Type B pancreatic cell (in vitro differentiated cells): ENCODE measurements at places on chromosomes 11 and 22.

DNA sequence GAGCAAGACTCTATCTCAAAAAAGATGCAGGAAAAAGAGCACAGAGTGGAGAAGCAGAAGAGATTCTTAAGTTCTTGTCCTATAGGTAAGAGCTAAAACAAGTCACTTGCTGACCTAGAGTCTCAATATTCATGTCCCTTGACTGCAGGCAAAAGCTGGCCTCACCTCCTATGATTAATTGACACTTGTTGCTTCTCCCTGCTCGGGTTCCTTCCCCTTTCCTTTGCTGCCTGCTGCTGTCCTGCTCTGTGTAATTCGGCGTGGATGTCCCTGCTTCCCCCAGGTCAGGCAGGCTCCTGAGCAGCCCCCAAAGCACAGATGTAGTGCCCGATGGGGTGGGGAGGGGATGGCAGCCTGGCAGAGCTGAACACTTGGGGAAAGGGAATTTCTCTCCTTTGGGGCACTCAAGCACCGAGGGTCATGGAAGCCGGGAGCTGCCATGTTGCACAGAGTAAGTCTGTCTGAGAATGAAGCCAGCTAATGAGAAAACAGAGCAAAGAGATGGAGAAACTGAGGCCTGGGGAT lies 60.8 kb upstream of the NUP50 start:
- peaks cover 34% of the 10 kb centered on the region for H3K27me3 ChIP-seq
- H3K4me3 ChIP-seq, result no peak overlapping the region
- H3K27ac ChIP-seq, result no peak overlapping the region
- H3K36me3 ChIP-seq, result no peaks in the 10 kb centered on the region
- DNase-seq, result no peak
- H3K4me1 ChIP-seq, result no peaks in the 10 kb centered on the region

DNA sequence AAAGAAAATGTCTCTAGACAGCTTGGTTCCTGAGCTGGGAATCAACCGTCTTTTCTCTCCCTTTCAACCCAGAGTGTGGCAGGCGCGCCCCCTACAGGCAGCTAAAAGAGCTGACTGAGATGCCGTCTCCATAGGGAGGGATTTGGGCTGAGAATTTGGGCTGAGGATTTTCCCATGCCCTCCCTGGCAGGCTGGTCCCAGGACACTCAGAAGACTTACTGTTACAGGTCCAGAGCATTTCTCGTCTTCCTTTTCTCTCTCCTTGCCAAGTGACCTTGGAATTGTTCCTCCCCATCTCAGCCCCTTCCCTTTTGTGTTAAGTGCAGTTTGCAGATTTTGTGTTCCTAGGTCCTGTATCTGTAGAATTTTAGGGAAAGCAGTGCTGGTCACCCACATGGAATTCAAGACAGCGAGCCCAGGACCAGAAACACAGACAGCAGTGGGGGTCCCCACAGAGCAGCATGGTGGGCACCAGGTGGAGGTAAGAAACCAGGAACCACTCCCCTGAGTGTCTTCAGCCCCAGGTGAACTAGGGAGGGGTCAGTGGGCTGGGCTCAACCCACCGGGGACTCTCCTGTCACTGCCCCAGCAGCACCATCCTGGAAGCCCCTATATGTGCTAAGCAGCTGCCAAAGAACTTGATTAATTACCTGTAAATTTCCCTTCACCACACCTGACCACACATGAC lies 9.9 kb upstream of the IGLL5 start:
- no peaks in the 10 kb centered on the region for H3K36me3 ChIP-seq
- peaks cover 29% of the 10 kb centered on the region for H3K27me3 ChIP-seq
- H3K27ac ChIP-seq, result no peak overlapping the region
- no peaks in the 10 kb centered on the region for H3K4me1 ChIP-seq

DNA sequence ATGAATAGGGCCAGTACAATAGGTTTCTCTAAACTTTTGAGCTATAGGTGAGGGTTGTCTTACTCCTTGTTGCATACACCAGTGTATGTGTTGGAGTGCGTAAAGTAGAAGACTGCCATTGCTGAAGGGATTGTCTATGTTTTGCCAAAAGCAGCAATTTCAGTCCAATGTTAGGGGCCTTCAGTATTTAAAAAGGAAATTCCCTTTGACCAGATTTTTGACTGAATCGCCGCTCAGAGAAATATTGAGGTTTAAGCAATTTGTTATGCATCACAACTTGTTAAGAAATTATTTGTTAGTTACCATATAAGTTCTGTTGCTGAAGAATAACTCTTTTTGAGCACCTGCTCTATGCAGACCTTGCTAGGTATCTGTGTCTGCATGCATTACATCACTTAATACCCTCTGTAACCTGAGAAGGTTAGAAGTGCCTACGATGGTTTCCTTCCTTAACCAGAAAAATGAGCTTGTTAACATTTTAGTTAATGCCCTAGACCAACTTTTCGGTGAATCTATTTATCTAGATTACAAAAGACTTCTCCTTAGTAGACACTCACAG lies 33.9 kb downstream of the MMP20 start:
- DNase-seq, result no peak
- no peaks in the 10 kb centered on the region for H3K27me3 ChIP-seq
- H3K27ac ChIP-seq, result no peak overlapping the region
- H3K36me3 ChIP-seq, result no peaks in the 10 kb centered on the region

DNA sequence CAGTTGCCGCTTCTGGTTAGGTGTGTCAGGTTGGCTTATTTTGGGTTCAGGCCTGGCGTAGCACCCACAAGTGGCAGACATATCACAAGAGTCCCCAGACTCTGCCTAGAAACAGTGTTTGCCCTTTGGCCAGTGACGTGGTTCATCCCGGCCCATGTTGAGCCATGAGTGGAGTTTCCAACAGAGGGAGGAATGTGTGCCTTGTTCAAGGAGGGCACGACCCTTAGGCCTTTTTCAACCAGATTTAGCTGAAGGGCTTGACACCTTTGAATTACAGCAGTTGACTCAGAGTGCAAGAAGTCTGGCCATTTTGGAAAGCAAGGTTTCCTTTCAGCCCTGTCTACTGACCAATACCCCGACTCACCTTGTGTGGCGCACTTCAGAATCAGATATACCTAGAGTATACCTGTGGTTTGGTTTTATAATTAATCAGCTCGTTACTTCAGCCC lies 15.1 kb upstream of the AIFM3 start:
- DNase-seq, result no peak
- no peak overlapping the region for H3K27ac ChIP-seq
- H3K27me3 ChIP-seq, result peaks cover 5% of the 10 kb centered on the region
- H3K36me3 ChIP-seq, result peaks cover 14% of the 10 kb centered on the region

GRCh38 chr11:118227865-118228785 lies 3.3 kb upstream of the JAML start:
- H3K27ac ChIP-seq, result no peak overlapping the region
- no peaks in the 10 kb centered on the region for H3K36me3 ChIP-seq
- H3K4me1 ChIP-seq, result no peaks in the 10 kb centered on the region
- H3K4me3 ChIP-seq, result no peak overlapping the region

DNA sequence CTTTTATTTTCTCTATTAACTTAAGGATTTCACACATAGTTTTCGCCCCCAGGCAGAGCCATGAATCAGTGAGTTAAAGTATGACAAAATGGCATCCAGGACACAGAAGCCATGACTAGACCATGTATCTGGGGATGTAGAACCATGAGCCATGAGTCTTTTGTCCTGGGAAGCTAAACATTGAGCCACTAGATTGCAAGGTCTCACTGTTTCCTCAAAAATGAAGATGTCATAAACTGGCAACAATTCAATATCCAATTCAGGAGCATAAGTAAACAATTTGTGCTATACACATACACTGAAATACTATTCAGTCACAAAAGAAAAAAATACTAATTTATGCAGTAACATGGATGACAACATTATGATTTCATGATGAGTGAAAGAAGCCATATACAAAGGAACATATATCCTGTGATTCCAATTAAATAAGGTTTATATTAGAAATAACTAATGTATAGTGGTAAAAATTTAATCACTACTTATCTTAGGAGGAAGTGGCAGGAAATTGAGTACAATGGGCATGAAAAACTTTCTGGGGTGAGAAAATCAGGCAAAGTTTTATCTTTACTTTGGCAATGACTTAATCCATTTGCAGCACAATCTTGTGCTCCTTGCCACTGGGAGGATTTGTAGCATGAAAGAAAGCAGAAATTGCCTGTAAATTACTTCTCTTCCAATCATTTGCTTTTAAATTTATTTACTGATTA lies 28.5 kb upstream of the CARD16 start:
- H3K36me3 ChIP-seq, result no peaks in the 10 kb centered on the region
- peaks cover 3% of the 10 kb centered on the region for H3K27me3 ChIP-seq
- no peak for DNase-seq
- no peak overlapping the region for H3K27ac ChIP-seq
- no peak overlapping the region for H3K4me3 ChIP-seq

DNA sequence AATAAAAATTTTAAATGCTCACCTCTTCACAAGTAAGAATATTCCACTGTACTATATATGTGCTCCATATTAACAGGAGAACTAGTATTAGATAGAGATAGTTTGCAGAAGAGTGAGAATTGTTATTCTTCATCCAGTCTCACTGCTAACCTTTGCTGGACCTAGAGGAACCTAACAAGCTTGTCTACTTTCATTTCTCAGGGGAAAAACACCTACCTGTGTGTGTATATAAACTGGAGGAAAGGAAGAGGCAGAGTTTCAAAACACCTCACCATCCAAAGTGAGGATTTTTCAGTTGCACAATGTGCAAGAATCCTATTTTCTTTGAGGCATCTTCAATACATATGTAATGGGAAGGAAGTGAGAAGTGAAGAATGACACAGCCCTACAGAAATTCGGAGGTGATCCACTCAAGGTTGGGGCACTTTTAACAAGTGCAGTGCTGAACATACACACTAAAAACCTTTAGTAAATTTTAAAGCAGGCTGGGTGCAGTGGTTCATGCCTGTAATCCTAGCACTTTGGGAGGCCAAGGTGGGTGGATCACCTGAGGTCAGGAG lies 52.4 kb downstream of the SYTL2 start:
- no peaks in the 10 kb centered on the region for H3K36me3 ChIP-seq
- peaks cover 18% of the 10 kb centered on the region for H3K4me1 ChIP-seq
- no peaks in the 10 kb centered on the region for H3K27me3 ChIP-seq
- no peak overlapping the region for H3K4me3 ChIP-seq
